Activated T-cell treated with anti-CD3 and anti-CD28 coated beads, Interleukin-2, amount 50 U/mL, for 72 hours (primary cell): ENCODE measurements at places on chromosomes 5 and 9. TPM values are rescaled to one million over a fixed set of nuclear protein-coding genes. Genes with fewer than 3 reads are reported as not detected.
A peak's percentile ranks its signal among the peaks of the same experiment; 100 is the strongest.

DNA sequence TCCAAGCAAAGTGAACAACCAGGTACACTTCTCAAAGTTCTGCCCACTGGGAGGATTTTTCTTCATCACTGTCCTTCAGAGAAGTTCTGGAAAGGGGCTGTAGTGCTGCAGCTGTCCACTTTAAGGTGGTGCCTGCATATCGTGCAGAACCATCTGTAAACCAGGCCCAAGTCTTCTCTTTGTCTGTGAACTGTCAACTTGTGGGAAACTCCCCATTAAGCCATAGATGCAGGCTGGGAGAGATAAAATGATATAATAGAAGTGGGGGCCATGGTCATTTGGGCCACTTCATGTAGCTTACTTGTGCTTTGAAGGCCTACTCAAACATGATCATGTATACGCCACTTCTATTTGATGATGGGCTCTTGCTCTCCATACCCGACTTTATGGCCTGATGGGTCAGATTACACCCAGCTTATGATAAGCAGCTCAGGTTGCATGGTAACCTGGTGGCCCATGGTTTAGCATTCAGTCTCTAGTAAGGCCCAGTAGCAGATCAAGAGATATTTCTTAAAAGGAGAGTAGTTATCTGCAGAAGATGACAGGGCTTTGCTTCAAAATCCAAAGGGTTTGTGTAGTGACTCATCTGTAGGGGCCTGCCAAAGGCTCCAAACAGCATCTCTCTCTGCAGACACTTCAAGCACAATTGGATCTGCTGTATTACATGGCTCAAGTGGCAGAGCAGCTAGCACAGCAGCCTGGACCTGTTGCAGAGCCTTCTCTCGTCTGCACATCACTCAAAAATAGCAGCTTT, 15.7 kb upstream of the BTF3 start:
- DNase-seq: no peak

GRCh38 chr9:61669352-61669751, 479.5 kb downstream of the SPATA31A7 start:
- no peak for DNase-seq

- DNase-seq: peak; percentile 55
Observed at GRCh38 chr9:114271556-114272510, 51.1 kb upstream of the ORM1 start.

- peak; percentile 68 for DNase-seq
Observed at GRCh38 chr5:6827526-6828219, 114.4 kb downstream of the TENT4A start.

DNA sequence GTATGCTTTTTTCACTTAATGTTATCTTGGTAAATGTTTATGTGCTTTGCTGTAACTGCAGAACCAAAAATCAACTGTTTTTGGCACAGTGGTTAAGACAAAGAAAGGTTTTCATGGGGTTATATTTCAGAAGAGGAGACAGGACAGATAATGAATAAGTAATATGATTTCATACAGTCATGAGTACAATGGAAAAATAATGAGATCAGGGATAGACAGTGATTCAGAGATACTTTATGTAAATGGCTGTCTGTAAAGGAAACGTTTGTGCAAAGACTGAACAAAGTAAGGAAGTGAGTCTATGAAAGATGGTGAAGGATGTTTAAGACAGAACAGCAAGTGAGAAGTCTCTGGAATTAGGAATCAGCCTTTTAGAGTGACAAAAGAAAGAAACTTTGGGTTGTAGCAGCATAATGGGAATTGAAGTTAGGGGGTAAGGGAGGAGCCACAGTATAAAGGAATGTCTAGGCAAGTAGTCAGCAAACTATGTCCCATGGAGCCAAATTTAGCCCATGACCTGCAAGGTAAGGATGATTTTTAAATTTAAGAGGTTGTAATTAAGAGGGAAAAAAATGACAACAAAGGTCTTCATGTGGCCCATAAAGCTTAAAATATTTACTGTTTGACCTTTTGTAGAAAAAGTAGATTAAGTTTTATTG, 55.0 kb downstream of the TNPO1 start:
- DNase-seq: no peak

- no peak for DNase-seq
Observed at GRCh38 chr5:147925020-147925419, 18.7 kb upstream of the C5orf46 start.

GRCh38 chr9:80399606-80400005, 827.8 kb downstream of the TLE4 start:
- DNase-seq: no peak

DNA sequence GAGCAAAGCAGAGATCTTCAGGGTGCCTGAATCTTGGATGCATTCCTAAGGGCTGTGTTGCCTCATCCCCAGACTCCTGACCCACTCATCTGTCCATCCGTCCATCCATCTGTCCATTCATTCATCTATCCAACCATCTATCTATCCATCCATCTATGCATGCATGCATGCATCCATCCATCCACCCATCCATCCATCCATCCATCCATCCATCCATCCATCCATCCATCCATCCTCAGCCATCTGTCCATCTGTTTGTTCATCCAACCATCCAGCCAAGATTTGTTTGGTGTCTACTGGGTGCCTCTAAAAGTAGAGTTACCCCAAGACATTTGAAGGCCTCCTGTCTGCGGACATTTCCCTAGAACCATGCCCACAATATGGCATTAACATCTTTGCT, 27.7 kb upstream of the BARHL1 start:
- DNase-seq: no peak

DNA sequence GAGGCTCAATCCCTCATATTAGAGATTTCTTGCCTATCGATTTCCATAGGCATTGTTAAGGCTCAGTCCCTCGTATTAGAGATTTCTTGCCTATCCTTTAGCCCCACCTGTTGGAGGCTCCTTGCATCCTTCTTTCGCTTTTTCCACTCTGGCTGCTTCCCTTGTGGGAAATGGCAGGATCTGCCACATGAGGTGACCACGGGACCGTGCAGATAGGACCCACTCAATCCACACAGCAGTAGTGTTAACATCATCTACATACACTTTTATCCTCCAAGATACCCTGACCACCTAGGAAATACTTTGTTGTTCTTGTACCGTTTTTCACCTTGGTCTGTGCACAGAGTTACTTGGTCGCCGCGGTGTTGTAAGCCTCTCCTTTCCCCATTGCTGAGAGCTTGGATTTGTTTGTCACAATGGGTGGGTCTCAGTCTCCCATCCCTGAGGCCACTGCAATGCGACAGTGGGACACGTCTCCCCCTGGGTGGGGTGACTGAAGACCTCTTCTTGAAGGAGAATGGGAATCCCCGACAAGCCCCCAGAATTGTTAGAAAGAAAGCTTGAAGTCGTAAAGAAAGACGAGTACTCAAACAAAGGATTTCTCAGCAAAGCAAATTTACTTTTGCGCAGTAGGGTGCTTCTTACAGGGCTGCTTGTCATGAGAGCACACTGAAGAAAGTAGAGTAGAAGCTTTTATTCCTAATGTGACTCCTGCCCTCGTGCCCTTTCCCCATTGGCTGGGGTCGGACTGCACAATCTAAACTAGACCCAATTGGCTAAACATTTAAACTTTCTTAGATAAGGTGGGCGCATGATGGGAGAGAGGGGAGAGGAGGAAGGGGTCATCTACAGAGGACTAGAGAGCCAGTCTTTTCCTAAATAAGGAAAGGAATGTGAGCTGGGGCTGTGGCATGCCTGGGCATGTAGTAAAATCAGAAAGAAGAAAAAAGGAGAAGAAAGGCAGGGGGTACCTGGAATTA, 19.8 kb downstream of the IFT74 start:
- DNase-seq: no peak

GRCh38 chr9:81874931-81875330, 53.3 kb upstream of the SPATA31D4 start:
- DNase-seq: no peak

DNA sequence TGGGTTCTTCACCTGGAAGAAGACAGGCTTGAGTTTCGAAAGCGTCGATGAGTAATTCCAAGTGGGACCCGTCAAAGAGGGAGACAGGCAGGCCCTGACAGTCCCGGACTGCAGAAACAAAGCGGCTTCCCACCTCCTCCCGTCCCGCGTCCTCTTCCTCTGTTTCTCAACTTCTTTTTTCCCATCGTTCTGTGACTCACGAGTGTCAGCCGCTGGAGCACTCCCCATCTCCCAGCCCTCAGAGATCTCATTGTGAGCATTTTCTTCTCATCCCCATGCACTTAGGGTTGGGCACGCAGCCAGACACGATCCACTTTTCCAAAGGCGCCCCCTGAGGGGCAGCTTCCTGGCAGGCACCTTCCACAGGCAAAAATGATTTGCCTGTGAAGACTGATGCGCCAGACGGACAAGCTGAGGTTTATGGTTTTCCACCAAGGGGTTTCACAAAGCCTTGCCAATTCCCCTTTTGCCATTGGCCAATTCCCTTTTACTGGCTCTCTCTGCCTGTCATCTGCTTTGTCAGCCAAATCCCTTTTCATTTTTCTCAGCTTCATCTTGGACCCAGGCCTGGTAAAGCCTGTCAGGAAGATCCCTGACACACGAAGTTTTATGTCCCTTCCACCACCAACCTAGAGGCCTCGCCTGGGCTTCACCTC, 86.5 kb upstream of the ANKRD55 start:
- DNase-seq: no peak

DNA sequence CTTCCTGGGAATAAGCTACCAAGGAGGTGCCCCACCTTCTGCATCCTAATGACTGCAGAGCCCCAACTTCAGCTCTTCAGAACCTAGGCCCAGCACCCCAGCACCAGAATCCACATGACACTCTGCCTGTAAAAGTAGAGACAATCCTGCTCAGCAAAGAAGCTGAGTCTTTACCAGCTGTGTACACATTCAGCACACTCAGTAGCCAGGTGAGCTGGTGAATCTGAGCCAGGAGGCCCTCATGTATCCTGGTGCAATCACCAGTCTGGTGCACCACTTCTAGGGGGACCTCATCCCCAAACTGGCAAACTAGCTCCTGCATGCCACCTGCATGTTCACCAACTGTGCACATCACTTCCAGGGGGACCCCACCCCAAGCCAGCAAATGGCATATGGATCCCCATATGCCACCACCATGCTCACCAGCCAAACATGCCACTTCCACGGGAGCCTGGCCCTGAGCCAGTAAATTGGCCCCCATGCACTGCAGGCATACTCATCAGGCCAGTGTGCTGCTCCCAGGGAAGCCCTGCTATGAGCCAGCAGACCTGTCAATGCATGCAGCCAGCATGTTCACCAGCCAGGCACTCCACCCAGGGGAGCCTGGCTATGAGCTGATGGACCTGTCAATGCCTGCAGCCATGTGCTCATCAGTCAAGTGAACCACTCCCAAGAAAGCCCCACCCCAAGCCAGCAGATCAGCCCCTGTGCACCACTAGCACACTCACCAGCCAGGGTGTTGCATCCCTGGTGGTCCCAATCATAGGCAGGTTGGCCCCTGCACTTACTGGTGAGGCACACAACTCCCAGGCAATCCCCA, 15.6 kb upstream of the BTNL9 start:
- no peak for DNase-seq

DNA sequence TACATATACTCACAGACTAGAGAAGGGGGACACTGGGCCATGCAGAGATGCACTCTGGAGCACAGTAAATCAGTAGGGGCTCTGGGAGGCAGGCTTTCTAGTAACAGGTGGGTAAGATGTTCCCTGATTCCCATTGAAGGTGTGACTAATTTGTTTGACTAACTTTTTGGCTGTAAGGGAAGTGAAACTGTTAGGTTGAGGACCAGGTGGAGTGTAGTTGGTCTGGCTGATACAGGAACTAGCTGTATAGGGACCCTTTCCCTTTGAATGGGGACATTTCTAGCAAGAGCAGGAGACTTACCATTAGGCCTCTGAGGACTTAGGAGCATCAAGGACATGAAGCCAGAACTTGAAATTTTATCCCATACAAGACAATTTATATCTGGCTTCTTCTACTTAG, 989.6 kb upstream of the COX7C start:
- no peak for DNase-seq

- DNase-seq: no peak
Observed at GRCh38 chr5:119118000-119118399, 47.1 kb downstream of the DMXL1 start.

DNA sequence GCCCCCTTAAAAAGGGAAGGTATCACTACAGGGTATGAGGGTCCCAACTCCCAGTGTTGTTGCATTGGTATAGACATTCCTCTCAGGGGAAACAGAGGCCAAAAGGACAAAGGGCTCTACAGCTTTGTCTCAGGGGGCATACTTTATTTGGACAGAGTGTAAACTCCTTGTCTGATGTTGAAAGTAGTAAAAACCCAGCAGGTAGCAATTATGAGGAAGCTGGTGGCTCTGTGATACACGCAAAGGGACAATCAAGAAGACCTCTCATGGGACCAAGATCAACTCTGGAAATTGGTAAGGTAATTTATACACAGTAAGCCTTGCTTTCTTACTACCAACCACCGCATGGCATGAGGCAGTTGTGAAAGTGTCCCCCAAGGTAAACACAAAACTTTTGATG, 764.6 kb downstream of the CDH12 start:
- no peak for DNase-seq

- DNase-seq: peak; percentile 13
Observed at GRCh38 chr5:110727025-110727314, 499 bp upstream of the TMEM232 start.

GRCh38 chr5:116571568-116572349, 2.9 kb downstream of the SEMA6A start:
- no peak for DNase-seq

DNA sequence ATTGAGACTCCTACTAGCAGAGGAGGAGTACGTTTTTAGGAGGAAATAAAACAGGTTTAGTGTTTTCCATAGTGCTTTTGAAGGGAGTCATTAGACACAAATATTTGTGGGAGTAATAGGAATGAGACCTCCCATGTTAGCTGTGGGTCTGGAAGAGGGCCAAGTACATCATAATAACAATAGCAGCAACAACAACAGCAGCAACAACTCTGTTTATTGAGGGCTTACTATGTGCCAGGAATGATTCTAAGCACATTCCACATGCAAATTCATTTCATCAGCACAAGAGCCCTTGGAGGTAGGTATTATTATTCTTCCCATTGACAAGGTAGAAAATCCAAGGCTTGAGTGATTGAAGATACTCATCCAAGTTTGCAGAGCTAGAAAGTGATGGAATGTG, 384.2 kb upstream of the RPS23 start:
- DNase-seq: no peak

The PALM2AKAP2 gene
- total RNA-seq: 0.05 TPM

The ANKRD18A gene
- 8.4 TPM for total RNA-seq

The ADAMTSL1 gene
- not detected for total RNA-seq

The FOXD4 gene
- not detected for total RNA-seq

The SLC25A2 gene
- total RNA-seq: 0.63 TPM

The PCDHGA11 gene
- total RNA-seq: 0.22 TPM

The GNAQ gene
- total RNA-seq: 22.3 TPM

The SLC36A3 gene
- 0.10 TPM for total RNA-seq

The NKD2 gene
- 25.0 TPM for total RNA-seq

The BSPRY gene
- 14.3 TPM for total RNA-seq

The MAP1B gene
- total RNA-seq: 5.5 TPM

The RNF224 gene
- total RNA-seq: 0.14 TPM

The TMEM252 gene
- not detected for total RNA-seq
